ENCODE measurements at places on chromosomes 13 and 19.

- no peak for DNase-seq
Observed at GRCh38 chr19:34661357-34661756, 15.6 kb downstream of the SCGB2B2 start.

GRCh38 chr13:95553581-95554385 lies 1.3 kb downstream of the CLDN10 start:
- DNase-seq: no peak

- no peak for DNase-seq
Observed at GRCh38 chr13:103000157-103000556, 66.1 kb downstream of the SLC10A2 start.

- DNase-seq: no peak
Observed at GRCh38 chr13:51152701-51153100, 41.6 kb upstream of the C13orf42 start.
